A549 treated with Hydrocortisone at 1 μM for 4 hours (cell line): ENCODE measurements at places on chromosomes 6 and 20. TPM values are rescaled to one million over a fixed set of nuclear protein-coding genes. Genes with fewer than 3 reads are reported as not detected.

Gene RHAG
- total RNA-seq = not detected in 5 replicates

Gene SLC4A11
- 9.2 to 15.1 TPM (median 13.6 TPM) in 5 replicates for total RNA-seq

Gene OTOR
- not detected in 5 replicates for total RNA-seq

Gene SPTLC3
- total RNA-seq = 0.01 to 0.12 TPM (median 0.09 TPM) in 3 of 5 replicates, not detected in the others

Gene PAX1
- total RNA-seq = not detected in 5 replicates

Gene GID8
- 21.3 to 23.9 TPM (median 22.4 TPM) in 5 replicates for total RNA-seq

Gene SLC17A1
- not detected in 5 replicates for total RNA-seq

Gene C6orf52
- total RNA-seq = 1.5 to 2.7 TPM (median 2.1 TPM) in 5 replicates

Gene SAMD3
- total RNA-seq = not detected in 5 replicates

Gene COL11A2
- 0.52 to 0.93 TPM (median 0.73 TPM) in 5 replicates for total RNA-seq

Gene TGM2
- total RNA-seq = 336 to 542 TPM (median 501 TPM) in 5 replicates

Gene PI16
- not detected in 5 replicates for total RNA-seq

Gene ID4
- total RNA-seq = 0.63 to 1.3 TPM (median 0.86 TPM) in 5 replicates

Gene TAGAP
- total RNA-seq = not detected in 5 replicates

Gene HBS1L
- 25.6 to 46.6 TPM (median 31.7 TPM) in 5 replicates for total RNA-seq

Gene ADGRG6
- 43.1 to 79.0 TPM (median 64.0 TPM) in 5 replicates for total RNA-seq

Gene NRSN1
- not detected in 5 replicates for total RNA-seq

Gene SUMO4
- total RNA-seq = not detected in 5 replicates

Gene SLC22A23
- total RNA-seq = 8.4 to 10.0 TPM (median 9.3 TPM) in 5 replicates

Gene GSTA4
- total RNA-seq = 7.8 to 9.8 TPM (median 8.5 TPM) in 5 replicates

Gene TSPO2
- total RNA-seq = 0.15 TPM in 1 of 5 replicates, not detected in the others

Gene STMND1
- not detected in 5 replicates for total RNA-seq

Gene DEFB124
- 0.38 to 1.1 TPM (median 0.76 TPM) in 3 of 5 replicates, not detected in the others for total RNA-seq

Gene AFG1L
- 1.6 to 2.3 TPM (median 2.0 TPM) in 5 replicates for total RNA-seq

Gene GINM1
- 23.6 to 34.2 TPM (median 26.6 TPM) in 5 replicates for total RNA-seq

Gene GFRAL
- not detected in 5 replicates for total RNA-seq

Gene NINL
- total RNA-seq = 11.4 to 15.4 TPM (median 14.7 TPM) in 5 replicates

Gene SLC17A3
- total RNA-seq = 0.70 to 1.1 TPM (median 1.0 TPM) in 5 replicates

Gene TMEM244
- total RNA-seq = not detected in 5 replicates

Gene KIAA0408
- total RNA-seq = 5.3 to 7.5 TPM (median 5.6 TPM) in 5 replicates

Gene HLA-DOB
- total RNA-seq = 0.10 to 0.21 TPM (median 0.15 TPM) in 5 replicates

Gene THBS2
- total RNA-seq = 0.03 to 0.22 TPM (median 0.04 TPM) in 4 of 5 replicates, not detected in the other

Gene SLC2A10
- not detected in 5 replicates for total RNA-seq

Gene C6orf163
- 0.07 to 0.28 TPM (median 0.14 TPM) in 5 replicates for total RNA-seq

Gene MCCD1
- total RNA-seq = not detected in 5 replicates

Gene PRND
- not detected in 5 replicates for total RNA-seq

Gene NKX2-2
- total RNA-seq = not detected in 5 replicates

Gene BEND3
- 3.0 to 4.2 TPM (median 3.1 TPM) in 5 replicates for total RNA-seq

Gene TAAR2
- not detected in 5 replicates for total RNA-seq

Gene ROS1
- 0.17 to 0.29 TPM (median 0.21 TPM) in 5 replicates for total RNA-seq

Gene CDC5L
- 10.6 to 18.1 TPM (median 12.1 TPM) in 5 replicates for total RNA-seq

Gene RSPH4A
- total RNA-seq = 0.09 to 0.20 TPM (median 0.18 TPM) in 5 replicates

Gene SRMS
- total RNA-seq = 0.11 to 0.15 TPM (median 0.13 TPM) in 5 replicates

Gene LIN28B
- total RNA-seq = 0.87 to 1.7 TPM (median 1.4 TPM) in 5 replicates

Gene NUP153
- total RNA-seq = 26.0 to 34.9 TPM (median 29.1 TPM) in 5 replicates

Gene PDYN
- total RNA-seq = not detected in 5 replicates

Gene GATA5
- 0.45 to 0.82 TPM (median 0.71 TPM) in 5 replicates for total RNA-seq

Gene FBXL4
- total RNA-seq = 4.5 to 7.1 TPM (median 5.8 TPM) in 5 replicates

Gene ZSCAN12
- 1.3 to 2.3 TPM (median 1.6 TPM) in 5 replicates for total RNA-seq

Gene TTLL9
- total RNA-seq = 0.05 to 0.18 TPM (median 0.08 TPM) in 5 replicates

Gene B3GAT2
- 0.02 to 0.06 TPM (median 0.03 TPM) in 4 of 5 replicates, not detected in the other for total RNA-seq

Gene ZNF133
- 9.4 to 14.6 TPM (median 11.9 TPM) in 5 replicates for total RNA-seq

Gene TMC2
- not detected in 5 replicates for total RNA-seq

Gene WFDC2
- total RNA-seq = 0.35 TPM in 1 of 5 replicates, not detected in the others

Gene CFAP61
- total RNA-seq = 0.20 to 0.80 TPM (median 0.47 TPM) in 5 replicates

Gene FAM162B
- not detected in 5 replicates for total RNA-seq

Gene KCNQ2
- 0.16 to 0.62 TPM (median 0.46 TPM) in 5 replicates for total RNA-seq
